ENCODE measurements at places on chromosomes 6 and 20. TPM values are rescaled to one million over a fixed set of nuclear protein-coding genes. Genes with fewer than 3 reads are reported as not detected.

PCSK2 gene
- 2.6 TPM for total RNA-seq

BMP6 gene
- total RNA-seq, result 19.1 TPM

TOMM6 gene
- total RNA-seq, result 172 TPM

RIMS1 gene
- total RNA-seq, result 0.55 TPM
